ENCODE measurements at places on chromosomes 3 and 15.
A peak's percentile ranks its signal among the peaks of the same experiment; 100 is the strongest.

DNA sequence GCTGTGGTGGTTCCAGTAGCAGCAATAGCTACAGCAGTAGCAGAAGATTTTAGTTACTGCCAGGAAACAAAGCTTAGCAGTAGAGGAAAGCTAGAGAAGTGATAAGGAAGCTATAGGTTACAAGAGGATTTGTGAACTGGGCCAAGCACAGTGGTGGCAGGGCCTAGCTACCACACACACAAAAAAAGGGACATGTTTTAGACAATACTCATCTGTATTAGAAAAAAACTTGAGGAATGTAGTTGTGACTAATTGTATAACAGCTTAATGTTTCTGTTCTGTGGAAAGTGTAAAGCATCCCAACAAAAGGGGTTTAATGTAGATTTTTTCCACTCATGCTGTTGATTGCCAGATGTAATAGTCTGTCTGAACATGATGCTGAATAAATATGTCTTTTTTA lies 29.9 kb upstream of the PFN2 start:
- peak; percentile 39 for DNase-seq

DNA sequence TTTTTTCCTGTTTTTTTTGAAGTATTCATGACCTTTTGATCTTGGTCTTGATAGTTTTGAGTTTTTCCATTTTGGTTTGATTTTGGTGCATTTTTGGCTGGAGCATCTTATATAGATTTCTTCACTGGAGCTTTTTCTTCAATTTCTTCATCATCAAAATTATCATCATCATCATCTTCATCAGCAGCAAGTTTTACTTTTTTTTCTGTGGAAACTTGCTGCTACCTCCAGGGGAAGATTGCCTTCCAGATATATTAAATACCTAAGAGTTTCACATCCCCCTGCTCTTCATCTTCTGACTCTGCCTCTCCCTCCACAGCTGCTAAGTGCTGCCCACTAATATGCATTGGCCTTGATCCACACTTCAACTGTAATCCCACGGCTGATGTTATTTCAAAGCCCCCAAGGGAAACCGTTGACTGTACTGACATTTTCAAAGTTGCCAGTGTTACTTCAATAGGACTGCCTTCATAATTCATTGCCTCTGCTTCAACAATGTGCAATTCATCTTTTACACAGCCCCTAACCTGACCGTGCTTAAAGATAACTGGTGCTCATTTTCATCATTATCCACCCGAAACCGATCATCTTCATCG lies 151.7 kb downstream of the NR1D2 start:
- peak; percentile 47 for DNase-seq

DNA sequence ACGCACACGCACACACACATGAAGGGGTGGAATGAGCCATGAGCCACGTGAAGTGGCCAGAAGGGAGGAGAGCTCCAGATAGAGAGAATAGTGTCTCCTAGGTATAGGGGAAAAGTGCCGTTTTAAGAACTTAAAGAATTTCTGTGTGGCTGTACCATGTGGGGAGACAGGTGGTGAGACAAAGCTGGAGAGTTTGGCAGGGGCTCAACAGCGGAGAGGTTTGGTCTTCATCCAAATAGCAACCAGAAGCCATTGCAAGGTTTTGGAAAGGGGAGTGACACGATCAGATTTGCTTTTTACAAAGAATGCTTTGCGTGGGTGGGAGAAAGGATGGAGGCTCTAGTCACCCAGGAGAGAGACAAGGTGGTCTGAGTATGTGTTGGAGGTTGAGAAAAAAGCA lies 146.0 kb downstream of the IL20RB start:
- DNase-seq, result no peak

GRCh38 chr3:54131026-54131605 lies 8.8 kb downstream of the CACNA2D3 start:
- DNase-seq, result no peak

DNA sequence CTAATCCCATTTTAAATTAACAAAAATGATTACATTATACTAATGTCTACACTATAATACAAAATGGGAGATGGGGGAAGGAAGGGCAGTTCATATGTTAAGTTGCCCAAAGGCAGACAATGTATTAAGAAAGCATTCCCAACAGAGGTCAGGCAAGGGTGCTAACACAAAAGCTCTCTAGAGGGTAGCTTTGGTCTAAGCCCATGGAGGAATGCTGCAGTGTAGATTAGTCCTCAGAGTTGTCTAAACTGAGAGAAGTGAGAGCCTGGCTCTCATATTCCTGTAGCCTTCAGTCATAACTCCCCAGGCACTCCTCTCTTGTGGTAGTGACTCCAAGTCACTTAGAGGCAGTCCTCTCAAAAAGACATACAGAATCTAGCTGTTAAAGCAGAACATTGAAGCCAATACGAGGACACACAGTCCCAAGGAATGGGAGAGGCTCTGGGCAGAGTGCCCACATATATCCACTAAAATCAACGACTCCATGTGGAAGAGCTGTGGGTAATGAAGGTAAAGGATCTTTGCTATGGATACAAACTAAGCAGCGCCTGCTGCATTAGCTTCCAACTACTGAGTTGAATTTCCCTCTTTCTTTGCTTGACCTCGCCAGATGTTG lies 14.5 kb downstream of the NEK10 start:
- DNase-seq, result no peak

DNA sequence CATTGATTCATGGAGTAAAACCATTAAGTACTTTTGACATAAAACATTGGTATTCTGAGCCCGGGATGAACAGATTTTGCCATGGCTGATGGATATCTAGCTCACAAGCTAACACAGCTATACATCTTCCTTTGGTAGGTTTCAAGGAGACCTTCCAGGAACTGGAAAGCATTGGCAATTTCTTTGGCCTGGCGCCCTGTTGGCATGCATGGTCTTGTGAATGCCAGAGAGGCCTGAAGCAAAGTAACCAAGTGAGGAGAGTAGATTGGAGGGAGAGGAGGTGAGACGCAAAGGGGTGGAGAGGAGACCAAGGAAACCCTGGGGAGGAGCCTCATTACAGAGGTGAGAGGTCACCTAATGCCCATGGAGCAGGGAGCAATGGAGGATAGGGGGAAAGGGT lies 67.2 kb downstream of the SQOR start:
- no peak for DNase-seq

DNA sequence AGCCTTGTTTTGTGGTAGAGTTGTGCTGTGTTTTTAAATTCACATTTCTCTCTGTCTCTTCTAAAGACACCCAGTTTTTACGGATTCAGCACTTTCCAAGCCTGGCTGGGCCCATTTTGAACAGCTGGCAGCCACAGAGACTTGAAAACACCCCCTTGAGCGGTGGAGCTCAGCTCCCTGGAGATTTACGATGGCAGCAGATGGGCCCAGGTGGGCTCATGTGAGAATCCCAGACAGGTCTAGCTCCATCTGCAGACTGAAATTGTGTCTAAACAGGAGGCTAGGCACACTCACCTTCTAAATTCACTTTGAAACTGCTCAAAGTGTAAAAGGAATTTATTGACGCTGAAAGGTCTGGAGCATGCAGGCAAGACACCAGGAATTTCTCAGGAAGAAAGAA lies 232.0 kb upstream of the HES1 start:
- DNase-seq, result no peak

- no peak for DNase-seq
Observed at GRCh38 chr3:52143616-52144015, 10.6 kb downstream of the POC1A start.

- no peak for DNase-seq
Observed at GRCh38 chr15:25860885-25861866, 2.0 kb downstream of the ATP10A start.

DNA sequence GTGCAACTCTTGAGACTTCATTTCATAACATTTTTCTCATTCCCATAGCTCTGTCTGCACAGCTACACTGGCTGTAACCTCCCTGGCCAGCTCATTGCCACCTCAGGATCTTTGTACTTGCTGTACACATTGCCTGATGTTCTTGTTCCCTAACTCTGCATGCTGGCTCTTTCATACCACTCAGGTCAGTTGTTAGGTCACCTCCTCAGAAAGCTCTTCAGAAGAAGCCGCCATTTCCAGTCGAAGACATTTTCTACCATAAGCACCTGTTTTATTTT lies 176.2 kb downstream of the AKAP13 start:
- no peak for DNase-seq

DNA sequence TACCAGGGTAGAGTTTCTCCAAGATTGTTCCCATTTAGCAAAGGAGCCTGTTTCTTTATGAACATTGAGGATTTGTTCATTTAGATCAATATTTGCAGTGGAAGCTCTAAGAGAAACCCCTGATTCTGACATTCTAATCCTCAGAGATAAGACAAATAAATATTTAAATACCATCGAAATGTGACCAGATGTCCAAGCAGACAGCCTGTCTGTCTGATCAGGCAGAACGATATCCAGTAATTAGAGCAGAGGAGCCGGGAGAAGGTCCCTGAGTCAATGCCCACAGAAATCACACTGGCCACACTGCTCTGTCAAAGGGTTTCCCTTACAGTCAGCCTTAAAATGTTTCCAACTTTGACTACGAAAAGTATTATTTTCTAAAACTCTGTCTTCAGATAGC lies 15.7 kb upstream of the ARPIN start:
- DNase-seq, result no peak

DNA sequence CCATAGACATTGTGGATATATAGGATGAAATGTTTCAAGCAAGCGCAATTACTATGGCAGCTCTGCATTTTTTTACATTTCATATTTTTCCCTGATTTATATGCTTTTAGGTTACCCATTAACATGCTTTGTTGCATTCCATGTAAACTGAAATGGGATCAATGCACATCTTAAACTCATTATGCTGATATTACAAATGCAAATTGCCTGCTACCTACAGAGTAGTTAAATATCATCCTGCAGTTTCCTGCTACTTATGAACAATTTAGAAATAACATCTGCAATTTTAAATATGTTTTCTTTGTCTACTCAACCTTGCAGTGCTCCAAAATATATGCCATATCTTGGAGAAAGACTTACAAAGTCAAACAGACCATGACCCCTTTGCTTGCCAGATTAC lies 526.9 kb upstream of the NECTIN3 start:
- DNase-seq, result no peak

GRCh38 chr15:90883526-90883975 lies 753 bp upstream of the FES start:
- DNase-seq, result no peak

DNA sequence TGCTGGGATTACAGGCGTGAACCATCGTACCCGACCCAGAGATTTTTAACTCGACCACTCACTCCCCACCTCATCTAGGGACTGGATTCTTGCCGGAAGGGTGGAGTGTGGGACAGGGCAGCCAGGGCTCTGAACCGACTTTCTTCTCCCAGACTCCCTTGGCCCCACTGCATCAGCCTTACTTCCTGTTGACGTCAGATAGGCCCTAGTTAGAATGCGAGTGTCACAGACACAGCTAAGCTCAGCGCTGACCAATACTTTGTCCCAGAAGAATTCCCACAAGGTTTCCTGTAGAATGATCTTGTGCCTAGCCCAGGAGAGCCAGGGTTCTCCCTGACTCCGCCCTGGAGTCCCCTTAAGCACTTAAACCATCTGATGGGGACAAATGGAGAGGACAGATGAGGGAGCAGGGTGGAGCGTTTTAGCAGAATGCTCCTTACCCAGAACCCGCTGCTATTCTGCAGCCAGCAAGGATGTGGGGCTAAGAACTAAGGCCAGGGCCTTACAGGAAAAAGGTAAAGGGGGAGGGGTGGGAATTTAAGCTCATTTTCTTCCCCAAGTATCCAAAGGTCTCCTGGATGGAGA lies 5.8 kb upstream of the TUSC2 start:
- peak; percentile 45 for DNase-seq

DNA sequence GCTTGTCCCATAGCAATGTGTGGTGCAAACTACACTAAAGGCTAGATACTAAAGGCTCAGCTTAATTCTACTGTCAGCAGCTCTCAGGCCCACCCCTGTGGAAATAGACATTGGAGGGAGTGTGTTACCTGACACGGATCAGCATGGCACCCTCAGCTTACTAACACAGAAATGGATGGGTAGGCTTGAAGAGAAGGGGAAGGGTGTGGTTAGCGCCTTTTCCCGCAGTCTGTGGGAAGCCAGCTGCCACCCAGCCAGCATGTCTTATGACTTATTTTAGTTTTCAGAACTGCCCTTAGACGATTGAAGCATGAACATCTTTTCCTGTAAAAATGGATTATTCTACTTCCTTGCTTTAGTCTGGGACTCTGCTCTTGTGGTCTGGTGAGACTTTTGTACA lies 25.8 kb upstream of the ADPGK start:
- no peak for DNase-seq

- DNase-seq, result no peak
Observed at GRCh38 chr3:146156095-146156494, 4.9 kb downstream of the PLOD2 start.
